ENCODE measurements at places on chromosomes 13 and 19. TPM values are rescaled to one million over a fixed set of nuclear protein-coding genes. Genes with fewer than 3 reads are reported as not detected.

- no peaks in the 10 kb centered on the region for H3K27me3 ChIP-seq
- no peak for DNase-seq
- no peak overlapping the region for H3K4me3 ChIP-seq
- H3K36me3 ChIP-seq = no peaks in the 10 kb centered on the region
- H3K4me1 ChIP-seq = peaks cover 25% of the 10 kb centered on the region
Observed at GRCh38 chr19:2064788-2065524, 13.9 kb upstream of the MKNK2 start.

DNA sequence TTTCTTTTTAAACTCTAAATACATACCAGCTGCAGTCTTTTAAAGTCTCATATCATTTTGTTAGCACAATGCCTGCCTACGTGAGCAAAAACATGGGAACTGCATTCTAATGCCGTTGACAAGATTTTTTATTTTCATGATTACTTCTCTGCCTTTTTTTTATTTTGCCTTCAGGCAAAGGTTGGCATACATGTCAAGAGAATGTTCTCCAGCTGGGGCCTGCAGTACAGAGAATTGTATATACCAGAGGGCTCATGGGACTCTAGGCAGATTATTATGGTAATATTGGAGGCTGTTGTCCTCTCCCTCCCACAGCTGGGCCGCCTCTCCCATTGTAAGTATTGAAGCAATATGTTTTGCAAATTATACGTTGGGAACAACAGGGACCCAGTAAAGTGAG is 53.9 kb upstream of the OBI1 start:
- H3K27ac ChIP-seq = no peak overlapping the region
- no peak for DNase-seq
- no peaks in the 10 kb centered on the region for H3K27me3 ChIP-seq
- H3K36me3 ChIP-seq = no peaks in the 10 kb centered on the region

DNA sequence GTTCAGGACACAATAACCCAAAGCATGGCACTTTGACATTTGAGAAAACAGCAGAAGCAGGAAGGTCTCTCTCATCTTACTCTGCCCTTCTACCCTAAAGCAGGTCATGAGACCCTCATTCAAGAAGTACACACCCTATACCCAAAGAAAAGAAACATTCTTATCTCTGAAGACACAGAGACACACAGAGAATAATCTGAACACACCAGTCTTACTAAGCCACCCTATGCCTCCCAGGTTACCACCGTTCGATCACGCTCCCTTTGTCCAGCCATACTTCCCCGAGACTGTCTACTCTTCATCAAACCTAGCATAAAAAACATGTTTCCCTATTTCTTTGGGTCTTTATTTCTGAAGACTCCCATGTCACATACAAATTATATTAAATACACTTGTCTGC is 66.5 kb upstream of the ANKRD10 start:
- no peaks in the 10 kb centered on the region for H3K4me1 ChIP-seq
- no peak for DNase-seq
- H3K27ac ChIP-seq = no peak overlapping the region
- H3K4me3 ChIP-seq = no peak overlapping the region
- no peaks in the 10 kb centered on the region for H3K27me3 ChIP-seq

DNA sequence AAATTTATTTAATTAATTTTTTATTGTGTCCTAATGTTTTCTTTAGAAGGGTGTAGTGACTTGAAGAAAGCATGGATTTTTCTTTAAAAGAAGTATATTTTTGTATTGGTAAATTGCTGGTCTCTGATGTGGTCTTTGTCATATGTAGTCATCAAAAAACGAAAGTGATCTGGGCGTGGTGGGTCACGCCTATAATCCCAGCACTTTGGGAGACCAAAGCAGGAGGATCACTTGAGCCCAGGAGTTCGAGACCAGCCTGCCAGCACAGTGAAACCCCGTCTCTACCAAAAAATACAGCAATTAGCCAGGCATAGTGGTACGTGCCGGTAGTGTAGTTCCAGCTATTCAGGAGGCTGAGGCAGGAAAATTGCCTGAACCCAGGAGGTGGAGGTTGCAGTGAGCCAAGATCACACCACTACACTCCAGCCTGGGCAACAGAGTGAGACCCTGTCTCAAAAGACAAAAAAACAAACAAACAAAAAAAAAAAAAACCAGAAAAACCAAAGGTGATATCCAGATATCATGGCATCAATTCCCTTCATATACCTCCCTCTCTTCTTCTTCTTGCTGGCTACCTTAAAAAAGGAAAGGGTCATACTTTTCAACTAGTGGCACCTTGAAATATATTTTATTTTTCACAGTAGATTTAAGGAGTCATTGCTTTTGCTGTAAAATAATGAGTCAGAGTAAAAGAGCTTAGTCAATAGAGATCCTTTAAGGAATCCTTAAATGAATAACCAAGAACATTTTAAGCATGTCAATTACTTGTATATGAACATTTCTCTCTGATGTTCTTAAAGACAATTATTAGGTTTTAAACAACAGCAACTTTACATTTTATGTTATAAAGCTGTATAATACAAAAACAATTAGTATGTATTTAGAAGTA is 19.9 kb downstream of the KCTD4 start:
- no peak overlapping the region for H3K4me3 ChIP-seq
- no peaks in the 10 kb centered on the region for H3K36me3 ChIP-seq
- no peaks in the 10 kb centered on the region for H3K27me3 ChIP-seq
- H3K4me1 ChIP-seq = peaks cover 6% of the 10 kb centered on the region
- no peak for DNase-seq

DNA sequence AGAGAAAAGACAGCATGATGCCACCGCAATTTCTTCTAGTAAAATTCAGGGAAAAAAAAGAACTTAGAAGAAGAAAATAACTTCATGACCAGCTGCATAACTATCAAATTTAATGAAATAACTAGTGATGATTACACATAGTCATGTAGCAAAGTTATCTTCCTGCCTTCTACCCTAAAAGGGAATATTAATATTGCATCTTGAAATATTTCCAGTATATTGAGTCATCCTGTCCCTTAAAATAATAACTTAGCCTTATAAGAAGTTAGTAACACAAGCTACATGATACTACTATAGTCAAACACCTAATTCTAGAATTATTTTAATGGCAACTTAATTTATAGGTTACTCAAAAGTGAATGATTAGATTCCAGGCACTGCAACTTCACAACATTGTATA is 289.2 kb downstream of the KLF12 start:
- no peaks in the 10 kb centered on the region for H3K27me3 ChIP-seq
- no peak for DNase-seq
- no peak overlapping the region for H3K27ac ChIP-seq
- no peaks in the 10 kb centered on the region for H3K4me1 ChIP-seq
- no peaks in the 10 kb centered on the region for H3K36me3 ChIP-seq

DNA sequence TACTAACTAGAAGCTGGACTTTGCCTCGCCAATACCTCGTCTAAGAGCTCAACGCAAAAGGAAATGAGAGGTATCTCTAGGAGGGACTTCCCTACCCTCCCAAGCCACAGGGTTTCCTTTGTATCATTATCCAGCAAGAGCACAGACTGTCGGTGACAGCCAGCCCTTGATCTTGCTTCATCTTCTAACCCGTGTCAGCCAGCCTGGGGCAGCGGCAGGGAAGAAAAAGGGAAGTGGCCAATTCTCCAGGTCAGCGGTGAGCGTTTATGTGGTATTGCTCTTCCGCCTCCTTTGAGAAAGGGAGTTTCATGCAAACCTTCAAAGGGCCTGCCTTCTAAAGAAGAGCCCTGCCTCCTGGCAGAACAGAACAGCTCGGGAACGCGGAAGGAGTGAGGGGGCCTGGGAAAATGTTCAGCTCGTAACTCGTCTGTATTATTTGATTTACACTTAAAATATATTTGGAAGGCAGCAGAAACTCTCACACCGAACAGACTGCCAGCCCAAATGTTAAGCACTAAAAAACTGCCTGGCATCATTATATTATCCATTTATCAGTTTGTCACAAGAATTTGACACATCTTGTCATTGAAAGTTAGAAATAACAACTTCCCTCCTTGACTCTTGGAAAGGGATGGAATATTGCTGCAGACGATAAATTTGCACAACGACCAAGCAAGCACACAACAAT is 41.8 kb downstream of the EFNB2 start:
- no peaks in the 10 kb centered on the region for H3K36me3 ChIP-seq
- H3K4me3 ChIP-seq = no peak overlapping the region
- DNase-seq = no peak
- no peak overlapping the region for H3K27ac ChIP-seq
- H3K27me3 ChIP-seq = no peaks in the 10 kb centered on the region

- no peak overlapping the region for H3K27ac ChIP-seq
- no peaks in the 10 kb centered on the region for H3K27me3 ChIP-seq
- no peak overlapping the region for H3K4me3 ChIP-seq
- no peaks in the 10 kb centered on the region for H3K36me3 ChIP-seq
Observed at GRCh38 chr13:21316376-21316775, 139.9 kb downstream of the MRPL57 start.

GRCh38 chr19:40411958-40412499 is 1.1 kb downstream of the PRX start:
- peaks cover 5% of the 10 kb centered on the region for H3K4me1 ChIP-seq
- H3K27me3 ChIP-seq = no peaks in the 10 kb centered on the region
- H3K36me3 ChIP-seq = no peaks in the 10 kb centered on the region
- H3K27ac ChIP-seq = no peak overlapping the region
- DNase-seq = no peak

DNA sequence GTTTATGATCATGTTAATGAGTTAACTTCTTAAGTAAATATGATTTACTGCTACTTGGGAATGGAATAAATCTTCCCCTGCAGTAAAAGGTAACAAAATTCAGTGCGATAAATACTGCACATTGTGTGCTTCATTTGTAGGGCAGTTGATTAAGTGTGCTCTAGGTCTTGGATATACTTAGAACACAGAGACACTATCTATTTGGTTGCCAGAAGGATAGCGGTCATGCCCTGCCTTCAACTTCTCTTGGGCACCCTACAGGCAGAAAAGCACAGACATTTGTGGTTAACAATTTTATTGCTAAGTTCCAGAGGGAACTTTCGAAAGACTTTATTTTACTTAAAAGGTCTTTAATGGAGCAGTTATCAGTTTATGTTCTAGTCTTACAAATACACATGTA is 605.8 kb downstream of the PCDH9 start:
- H3K27me3 ChIP-seq = no peaks in the 10 kb centered on the region
- DNase-seq = no peak
- H3K4me1 ChIP-seq = no peaks in the 10 kb centered on the region
- H3K27ac ChIP-seq = no peak overlapping the region
- H3K4me3 ChIP-seq = no peak overlapping the region

DNA sequence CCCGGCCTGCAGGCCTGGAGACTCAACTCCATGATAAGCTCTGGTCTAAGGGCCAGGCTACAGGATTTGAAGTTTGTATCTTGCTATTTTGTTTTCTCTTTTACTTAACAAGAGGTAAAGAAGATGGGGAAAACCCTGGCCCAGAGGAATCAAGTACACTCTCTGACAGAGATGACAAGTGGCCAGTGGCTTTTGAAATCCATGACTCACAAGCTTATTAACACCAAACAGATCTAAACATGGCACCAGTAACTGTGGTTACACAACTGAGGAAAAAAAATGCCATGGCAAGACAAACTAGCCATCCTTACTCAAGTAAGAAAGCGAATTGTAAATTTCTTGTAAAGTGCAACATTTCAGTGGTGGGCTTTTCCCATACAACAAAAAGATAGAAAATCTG is 72.6 kb upstream of the SERTM1 start:
- no peak for DNase-seq
- H3K36me3 ChIP-seq = no peaks in the 10 kb centered on the region

The ADM5 gene
- total RNA-seq = 4.7 TPM

DNA sequence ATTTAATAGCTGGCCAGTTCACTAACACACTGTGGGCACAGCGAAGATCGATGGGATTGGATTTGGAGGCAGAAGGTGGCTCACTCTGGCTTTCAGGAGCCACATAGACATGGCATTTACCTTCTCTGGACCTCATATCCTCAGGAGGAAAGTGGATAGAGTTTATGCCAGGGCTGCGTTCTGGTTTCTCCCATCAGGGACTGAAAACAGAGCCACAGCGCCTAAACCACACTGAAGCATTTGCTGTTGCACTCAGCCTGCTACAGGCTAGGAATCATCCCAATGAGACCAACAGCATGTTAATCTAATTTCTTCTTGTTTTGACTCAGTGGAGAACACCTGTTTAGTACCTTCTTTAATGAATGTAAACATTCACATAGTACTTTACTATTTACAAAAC is 1.6 kb downstream of the CYSLTR2 start:
- H3K27ac ChIP-seq = no peak overlapping the region
- no peak overlapping the region for H3K4me3 ChIP-seq
- no peaks in the 10 kb centered on the region for H3K27me3 ChIP-seq
- no peak for DNase-seq
- no peaks in the 10 kb centered on the region for H3K4me1 ChIP-seq
- no peaks in the 10 kb centered on the region for H3K36me3 ChIP-seq

The C13orf42 gene
- not detected for total RNA-seq

The LGALS14 gene
- total RNA-seq = not detected

The CCDC122 gene
- 5.2 TPM for total RNA-seq

DNA sequence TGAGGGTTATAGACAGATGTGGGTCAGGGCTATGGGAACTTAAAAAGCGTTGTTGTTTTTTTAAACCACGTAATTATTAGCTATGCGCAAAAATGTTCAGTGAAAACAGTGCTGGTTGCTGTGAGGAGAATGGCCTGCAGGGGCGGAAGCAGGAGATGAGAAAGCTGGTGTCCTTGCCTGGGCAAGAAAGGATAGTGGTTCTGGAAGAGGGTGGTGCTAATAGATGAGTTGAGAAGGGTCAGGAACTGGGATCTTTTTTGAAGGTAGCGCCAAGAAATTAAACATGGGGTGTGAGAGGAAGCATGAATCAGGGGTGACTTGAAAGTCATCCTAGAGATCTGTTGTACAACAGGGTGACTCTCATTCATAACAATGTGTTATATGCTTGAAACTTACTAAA is 4.8 kb upstream of the SMG9 start:
- H3K4me3 ChIP-seq = no peak overlapping the region
- peaks cover 21% of the 10 kb centered on the region for H3K4me1 ChIP-seq
- no peaks in the 10 kb centered on the region for H3K27me3 ChIP-seq
- DNase-seq = no peak

- H3K4me3 ChIP-seq = peak overlapping the region; percentile 85
- no peaks in the 10 kb centered on the region for H3K27me3 ChIP-seq
- no peak for DNase-seq
- H3K27ac ChIP-seq = peak overlapping the region; percentile 44
- no peaks in the 10 kb centered on the region for H3K36me3 ChIP-seq
- H3K4me1 ChIP-seq = no peaks in the 10 kb centered on the region
Observed at GRCh38 chr19:12891553-12892021, 627 bp downstream of the GCDH start.

The OR7A5 gene
- not detected for total RNA-seq
